HCEC 1CT (cell line): ENCODE measurements at places on chromosomes 6 and 20.

DNA sequence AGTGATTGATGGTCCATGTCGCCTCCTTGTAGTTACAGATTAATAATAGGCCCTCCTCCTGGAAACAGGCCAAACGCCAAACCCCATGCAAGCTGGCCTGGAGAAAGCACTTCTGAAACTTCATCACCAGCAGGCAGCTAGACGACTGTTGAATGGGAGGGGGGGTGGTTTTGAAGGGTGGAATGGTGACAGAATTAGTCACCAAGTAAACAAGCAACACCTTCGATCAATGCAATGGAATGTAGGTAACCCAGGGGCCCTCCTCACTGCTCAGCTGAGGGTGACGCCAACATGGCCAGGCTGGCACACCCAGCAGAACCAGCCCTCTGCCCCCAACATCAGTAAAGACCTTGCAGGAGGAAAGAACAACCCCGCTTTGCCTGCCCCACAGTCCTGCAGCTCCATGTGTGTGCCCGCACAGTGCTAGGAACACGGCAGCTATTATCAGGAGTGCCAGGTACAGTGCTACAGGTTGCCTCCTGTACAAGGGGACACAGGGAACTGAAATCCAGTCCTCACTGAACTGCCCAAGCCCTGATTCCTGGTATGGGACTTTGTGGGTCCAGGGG lies 2.7 kb downstream of the BCAS1 start:
- no peak for DNase-seq

DNA sequence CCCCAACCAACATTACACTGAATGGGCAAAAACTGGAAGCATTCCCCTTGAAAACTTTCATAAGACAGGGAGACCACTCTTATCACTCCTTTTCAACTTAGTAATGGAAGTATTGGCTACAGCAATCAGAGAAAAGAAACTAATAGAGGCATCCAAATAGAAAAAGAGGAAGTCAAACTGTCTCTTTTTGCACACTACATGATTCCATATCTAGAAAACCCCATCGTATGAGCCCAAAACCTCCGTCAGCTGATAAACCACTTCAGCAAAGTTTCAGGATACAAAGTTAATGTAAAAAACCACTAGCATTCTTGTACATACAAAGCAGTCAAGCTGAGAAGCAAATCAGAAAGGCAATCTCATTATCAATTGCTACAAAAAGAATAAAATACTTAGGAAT lies 580.4 kb upstream of the PTCHD4 start:
- no peak for DNase-seq

DNA sequence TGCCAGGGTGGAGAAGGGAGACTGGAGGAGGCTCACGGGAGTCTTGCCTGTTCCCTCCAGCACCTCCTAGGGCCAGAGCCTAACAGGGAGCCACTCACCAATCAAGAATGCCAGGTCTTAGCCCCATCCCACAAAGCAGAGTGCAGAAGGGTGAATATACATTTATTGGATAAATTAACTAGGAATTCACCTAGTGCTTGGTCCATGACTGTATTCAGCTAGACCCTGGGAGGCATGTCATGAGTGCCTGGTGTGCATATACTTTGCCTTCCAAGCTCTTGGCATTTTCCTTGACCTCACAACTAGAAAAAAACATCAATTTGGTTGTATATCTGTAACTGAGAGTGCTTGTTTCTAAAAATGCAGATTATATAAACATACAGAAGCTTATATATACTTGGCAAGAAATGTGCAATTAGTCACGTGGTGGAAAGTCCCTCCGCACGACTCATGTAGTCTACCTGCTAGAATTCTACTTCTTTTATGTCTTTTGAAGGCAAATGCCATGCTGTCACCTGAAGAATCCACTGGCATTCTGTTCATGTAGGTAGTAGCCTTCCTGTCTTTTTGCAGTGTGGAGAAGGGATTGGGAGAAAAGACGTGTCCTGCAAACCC lies 991.0 kb downstream of the KIF16B start:
- DNase-seq = no peak

DNA sequence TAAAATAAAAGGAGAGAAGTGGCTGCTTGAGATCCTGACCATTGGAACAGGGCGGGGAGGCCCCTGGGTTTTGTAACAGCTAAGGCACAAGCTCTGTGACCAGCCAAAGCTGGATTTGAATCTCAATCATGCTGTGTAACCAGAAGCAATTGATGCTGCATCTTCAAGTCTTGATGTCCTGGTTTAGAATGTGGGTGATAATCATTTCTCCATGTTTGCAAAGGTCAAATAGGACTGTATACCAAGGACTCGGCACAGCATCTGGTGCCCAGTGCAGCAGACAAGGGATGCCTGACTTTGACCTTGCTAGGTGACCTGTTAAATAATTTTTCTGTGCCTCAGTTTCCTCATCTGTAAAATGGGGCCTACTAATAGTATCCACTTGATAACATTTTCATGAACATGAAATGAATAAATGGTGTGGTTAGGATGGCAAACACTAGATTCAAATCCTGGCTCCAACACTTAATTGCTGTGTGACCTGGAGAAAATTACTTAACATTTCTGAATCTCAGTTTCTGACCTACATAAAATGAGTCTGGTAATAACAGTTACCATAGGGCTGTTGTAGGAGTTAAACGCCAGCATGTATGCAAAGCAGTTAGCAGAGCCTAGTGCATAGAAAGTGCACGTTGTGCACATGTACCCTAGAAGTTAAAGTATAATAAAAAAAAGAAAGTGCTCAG lies 46.3 kb upstream of the BCAS1 start:
- no peak for DNase-seq

DNA sequence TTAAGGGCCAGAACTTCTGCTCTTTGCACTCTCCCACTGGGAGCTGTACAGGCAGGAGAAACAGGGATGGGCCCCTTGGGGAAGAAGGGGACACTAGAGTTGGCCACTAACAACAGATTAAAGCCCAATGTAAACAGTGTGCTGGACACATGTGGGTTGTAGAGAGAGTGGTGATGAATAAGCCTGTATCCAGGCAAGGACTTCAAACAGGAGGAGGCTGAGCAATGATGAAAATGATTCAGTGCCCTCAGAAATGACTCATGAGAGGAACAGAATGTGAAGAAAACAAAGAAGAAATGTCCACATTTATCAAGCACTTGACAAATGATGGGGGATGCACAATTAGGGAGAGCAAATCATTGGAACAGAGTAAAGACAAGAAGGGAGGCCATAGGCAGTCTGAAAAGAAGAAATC lies 242.3 kb downstream of the TBX18 start:
- peak; percentile 95 for DNase-seq

GRCh38 chr6:161199850-161200249 lies 74.0 kb downstream of the AGPAT4 start:
- DNase-seq = no peak

DNA sequence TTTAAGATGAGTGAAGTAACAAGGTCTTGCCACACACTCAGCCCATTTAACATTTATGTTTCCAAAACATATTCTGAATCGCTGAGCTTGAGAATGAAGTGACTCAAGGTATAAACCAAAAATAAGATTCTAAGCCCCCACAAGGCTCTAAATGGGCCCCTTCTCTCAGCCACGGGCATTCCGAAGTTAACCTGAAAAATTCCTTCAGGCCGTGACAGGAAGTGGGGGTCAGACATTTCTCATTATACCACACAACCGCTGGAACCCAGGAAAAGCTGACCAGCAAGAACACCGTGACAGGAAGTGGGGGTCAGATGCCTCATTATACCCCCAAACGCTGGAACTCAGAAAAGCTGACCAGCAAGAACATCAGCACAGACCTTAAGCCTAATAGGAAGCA lies 247.9 kb downstream of the ERMARD start:
- DNase-seq = no peak

DNA sequence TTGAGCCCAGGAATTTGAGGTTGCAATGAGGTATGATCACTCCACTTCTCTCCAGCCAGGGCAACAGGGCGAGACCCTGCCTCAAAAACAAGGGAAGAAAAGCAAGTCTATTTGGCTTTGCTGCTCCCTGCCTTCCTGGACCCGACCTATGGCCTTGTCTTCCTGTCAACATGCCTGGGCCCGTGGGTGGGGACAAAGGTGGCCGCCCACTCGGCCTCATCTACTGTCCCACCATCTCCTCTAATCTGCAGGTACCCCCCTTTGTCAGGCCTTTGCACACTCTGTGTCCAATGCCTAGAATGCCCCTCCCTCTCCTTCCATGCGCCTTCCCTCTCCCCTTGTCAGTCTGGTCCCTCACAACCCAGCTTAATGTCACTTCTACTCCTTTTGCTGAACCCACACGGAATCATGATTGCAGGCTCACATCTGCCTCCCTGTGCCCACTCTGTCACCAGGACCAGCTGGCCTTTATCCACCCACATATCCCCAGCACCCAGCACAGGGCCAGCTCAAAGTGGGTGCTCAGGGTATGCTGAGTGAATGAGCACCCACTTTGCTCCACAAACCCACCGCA lies 40.3 kb downstream of the MDFI start:
- DNase-seq = no peak

- no peak for DNase-seq
Measured at GRCh38 chr20:37757550-37757949, 63.7 kb downstream of the CTNNBL1 start.

DNA sequence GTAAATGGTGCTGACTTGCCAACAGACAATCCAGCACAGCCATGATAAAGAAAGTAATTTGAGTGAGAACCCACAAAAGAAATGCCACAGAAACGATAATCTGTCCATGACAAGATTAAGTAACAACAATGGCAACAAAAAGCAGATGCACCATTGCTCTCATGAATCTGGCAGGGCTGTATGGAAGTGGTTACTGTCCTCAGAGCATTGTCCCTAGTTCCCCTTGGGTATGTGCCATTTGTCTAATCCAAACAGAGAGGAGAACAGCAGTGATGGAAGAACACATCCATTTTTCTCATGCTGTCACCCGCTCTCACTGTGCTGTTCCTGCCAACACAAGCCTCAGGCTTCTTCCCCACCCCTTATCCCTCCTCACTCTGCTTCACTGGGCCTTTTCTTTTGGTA lies 65.8 kb downstream of the REV3L start:
- peak; percentile 22 for DNase-seq

DNA sequence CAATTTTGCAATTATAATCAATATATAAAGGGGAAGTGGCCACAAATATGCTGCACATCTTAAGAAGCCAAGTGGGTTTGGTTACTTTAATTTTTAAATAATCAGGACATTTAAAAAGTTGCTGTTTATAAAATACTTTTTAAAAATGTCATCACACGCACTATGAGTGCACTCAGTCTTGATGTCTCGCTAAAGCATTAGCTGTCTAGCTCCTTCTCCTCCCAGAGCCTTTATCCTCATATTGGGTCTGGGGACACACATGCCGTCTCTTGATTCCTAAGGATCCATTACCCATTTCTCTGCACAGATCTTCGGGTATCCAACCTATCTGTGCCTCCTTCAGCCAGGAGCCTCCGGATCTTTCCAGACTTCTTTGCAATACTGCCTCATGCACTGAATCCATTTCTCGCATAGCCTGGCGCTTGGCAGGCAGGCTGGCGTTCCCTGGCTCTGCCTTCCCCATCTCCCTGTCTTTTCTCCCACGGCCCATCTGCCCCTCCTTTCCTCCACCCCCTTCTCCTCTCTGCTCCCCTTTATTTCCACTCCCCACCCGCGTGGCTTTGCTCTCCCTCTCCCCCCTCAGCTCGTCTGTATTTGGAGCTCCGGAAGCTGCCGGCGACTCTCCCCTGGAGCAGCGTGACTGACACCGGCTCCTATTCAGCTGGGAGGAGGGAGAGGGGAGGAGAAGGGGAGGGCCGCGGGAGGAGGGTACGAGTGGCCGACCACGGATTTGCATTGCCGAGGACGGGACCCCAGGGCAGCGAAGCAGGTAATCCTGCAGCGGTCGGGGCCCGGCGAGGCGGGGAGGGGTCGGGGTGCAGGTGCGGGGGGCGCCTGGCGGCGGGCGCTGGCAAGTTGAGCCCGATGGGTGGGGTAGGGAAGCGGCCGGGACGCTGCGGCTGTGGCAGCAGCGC lies at the start of gene CAP2:
CAP2 (plus strand) TSS at position 618 of the 914 bp plus-strand sequence. CDS start 27,961 bp downstream, outside the sequence.
- peak; percentile 26 for DNase-seq

GRCh38 chr6:126682440-126682839 lies 342.5 kb downstream of the CENPW start:
- peak; percentile 15 for DNase-seq

- DNase-seq = no peak
Measured at GRCh38 chr20:47600967-47601547, 99.4 kb downstream of the NCOA3 start.

DNA sequence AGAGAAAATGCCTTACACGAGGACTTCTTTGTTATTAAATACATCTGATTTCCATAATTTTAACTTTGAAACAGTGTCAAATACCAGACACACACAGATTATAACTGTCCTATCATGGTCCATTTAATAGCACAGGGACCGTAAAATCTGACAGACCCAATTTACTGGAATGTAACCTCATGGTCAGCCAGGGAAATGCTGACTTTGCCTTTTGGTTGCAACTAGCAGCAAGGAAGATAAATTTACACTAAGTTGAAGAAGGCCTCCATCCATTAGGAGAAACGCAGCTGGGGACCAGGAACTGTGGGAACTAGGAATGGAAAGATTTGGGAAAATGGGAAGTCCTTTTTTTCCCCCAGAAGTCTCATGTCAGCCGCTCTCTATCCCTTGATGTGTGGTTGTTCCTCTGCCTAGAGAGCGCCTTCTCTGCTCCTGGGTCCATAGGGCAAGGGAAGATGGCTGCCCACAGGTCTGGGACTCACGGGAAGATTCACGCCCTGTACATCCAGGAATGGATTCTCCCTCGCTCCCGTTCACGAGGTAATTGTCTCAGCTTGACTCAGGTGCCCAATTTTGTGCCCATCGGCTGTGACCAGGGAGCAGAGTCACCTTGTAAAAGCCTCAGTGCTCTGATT lies 74.6 kb upstream of the L3MBTL3 start:
- DNase-seq = no peak

DNA sequence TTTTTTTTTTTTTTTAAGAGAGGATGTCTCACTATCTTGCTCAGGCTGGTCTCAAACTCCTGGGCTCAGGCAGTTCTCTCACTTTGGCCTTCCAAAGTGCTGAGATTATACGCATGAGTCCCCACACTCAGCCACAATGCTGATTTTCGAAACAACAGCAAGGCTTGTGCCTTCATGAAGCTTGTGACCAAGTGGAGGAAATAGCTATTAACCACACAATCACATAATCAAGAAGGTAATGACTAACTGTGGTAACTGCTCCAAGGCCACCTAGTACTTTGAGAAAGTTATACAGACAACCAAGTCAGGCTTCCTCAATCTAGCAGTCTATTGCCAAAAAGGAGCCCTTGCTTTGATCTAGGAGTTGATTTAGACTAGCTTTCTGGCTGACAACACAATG lies 46.3 kb downstream of the SOD2 start:
- peak; percentile 38 for DNase-seq

- DNase-seq = no peak
Measured at GRCh38 chr20:21146215-21146614, 20.3 kb downstream of the KIZ start.

GRCh38 chr20:59777331-59777725 lies 156.1 kb downstream of the SYCP2 start:
- no peak for DNase-seq

DNA sequence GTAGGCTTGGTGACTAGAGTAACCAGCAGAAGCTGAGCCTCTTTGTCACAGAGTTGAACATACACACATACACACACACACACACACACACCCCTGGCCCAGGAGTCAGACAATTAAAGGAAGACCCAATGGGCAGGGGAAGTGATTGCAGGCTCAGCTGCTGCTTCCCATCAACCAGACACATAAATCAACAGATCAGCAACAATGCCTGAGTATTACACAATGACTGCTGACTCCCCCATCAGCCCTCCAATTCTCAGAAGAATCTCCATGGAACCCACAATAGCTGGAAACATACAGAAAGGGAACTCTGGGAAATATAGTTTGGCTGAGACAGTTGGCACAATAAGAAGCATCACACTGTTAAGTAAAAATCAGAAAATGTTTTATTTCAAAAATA lies 270.4 kb upstream of the PLCB4 start:
- DNase-seq = no peak

GRCh38 chr6:144013486-144013909 lies 5.4 kb upstream of the PLAGL1 start:
- peak; percentile 69 for DNase-seq
